Stimulated activated CD8-positive, alpha-beta memory T cell treated with anti-CD3 and anti-CD28 coated beads, Interleukin-7, amount 100 ng/mL, for 48 hours (primary cell): ENCODE measurements at places on chromosomes 16 and 17.

GRCh38 chr17:75575197-75575596 is 12.4 kb upstream of the MYO15B start:
- no peak for DNase-seq

DNA sequence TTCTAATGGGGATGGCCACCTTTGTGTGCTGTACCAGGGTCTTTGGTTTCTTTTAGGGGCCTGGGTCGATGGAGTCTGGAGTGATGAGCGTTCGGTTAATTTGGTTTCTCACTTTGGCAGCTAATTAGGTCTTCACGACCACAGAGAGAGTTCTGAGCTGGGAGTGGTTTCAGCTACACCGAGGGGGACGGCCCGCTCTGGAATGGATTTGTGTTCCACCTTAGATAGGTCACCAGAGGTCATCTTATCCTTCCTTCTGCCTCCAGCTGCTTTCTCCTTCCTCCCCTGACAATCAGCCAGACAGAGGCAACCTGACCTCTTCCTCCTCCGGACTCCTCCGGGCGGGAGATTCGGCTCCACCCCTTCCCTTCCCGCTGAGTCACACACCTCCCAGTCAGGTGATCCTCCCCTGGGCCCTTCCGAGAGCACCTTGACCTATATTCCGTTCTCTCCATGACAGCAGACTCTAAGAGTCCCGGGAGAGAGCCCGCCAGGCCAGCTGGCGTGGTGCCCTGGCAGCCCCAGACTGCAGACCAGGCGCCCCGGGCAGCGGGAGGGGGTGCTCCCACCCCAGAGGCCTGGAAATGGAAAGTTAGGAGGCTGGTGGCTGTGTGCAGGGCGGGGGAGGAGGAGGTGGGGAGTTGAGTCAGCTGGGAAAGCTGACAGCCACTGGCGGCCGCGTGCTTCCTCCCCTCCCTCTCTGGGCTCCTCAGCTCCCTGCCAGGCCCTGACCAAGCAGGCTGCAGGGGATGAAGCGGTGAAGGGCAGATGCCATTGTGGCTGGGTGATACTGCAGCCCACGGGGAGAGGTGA is 44.7 kb downstream of the CHD9 start:
- DNase-seq = peak; percentile 44

DNA sequence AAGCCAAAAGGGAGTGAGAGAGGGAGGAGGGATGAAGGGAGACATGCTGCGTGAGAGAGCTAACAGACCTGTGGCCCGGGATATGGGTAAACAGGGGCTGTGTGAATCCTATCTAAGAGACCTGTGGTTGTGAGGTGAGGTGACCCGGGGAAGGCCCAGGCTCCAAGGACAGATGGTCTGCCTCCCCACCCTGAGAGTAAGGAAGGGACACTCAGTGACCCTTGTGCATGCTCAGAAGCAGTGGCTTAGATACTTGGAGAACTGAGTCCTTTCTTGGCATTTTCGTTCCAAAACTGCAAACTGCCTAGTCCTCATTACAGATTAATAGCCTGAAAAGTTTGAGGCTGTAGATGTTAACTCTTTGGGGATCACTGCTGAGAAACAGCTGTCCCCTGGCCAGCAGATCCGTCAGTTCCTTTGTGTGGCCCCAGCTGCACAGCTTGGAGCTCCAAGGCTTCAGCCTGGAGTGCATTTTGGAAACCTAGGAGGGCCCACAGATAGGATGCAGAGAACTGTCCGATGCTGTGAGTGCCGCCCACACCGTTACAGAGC is 121.6 kb downstream of the SMG6 start:
- DNase-seq = no peak

- DNase-seq = no peak
These were observed 2.2 kb downstream of the TMEM235 start for GRCh38 chr17:78233678-78234077.

DNA sequence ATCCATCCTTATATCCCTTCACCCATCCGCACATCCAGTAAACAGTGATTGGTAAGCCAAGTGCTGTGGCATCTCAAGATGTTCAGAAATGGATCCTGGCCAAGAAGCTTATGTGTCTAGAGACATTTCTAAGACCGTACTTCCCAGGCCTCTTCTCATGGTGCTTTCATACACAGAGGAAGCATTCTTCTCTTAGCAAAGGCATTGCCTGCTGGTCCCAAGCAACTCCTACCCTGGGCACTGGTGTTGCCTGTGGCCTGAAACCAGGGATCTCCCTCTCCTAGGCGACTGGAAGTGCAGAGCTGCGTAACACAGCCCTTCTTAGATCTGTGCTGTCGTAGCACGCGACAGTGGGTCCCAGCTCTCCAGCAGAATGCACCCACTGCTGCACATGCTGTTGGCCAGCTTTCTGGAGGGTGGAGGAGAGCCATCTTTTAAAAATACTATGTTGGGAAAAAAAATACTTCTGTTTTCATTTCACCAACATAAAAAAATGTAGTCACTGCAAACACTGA is 182.9 kb downstream of the CCDC182 start:
- no peak for DNase-seq

DNA sequence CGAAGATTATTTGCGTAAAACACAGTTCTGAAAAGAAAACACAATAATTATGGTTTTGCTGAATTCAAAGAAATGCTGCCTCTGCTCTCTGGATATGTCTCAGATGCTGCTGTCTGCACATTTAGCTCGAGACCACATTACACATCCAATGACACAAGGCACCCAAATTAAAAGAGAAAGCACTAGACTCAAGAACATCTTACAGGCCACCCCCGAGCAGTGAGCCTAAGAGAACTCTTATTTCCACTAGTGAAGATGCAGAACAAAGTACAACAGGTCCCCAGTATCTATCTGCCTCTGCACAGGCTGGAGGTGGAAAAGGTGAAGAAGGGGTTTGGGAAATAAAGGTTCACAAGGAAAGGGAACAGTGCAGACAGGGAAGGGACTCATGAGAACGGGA is 33.5 kb downstream of the GRB2 start:
- no peak for DNase-seq

- DNase-seq = no peak
These were observed 29.9 kb downstream of the NKD1 start for GRCh38 chr16:50578137-50578536.

GRCh38 chr16:67649494-67649931 is 4.6 kb downstream of the CARMIL2 start:
- no peak for DNase-seq

GRCh38 chr16:66639091-66639885 is 34.8 kb downstream of the CMTM3 start:
- DNase-seq = no peak

GRCh38 chr17:45889579-45889978 is 4.8 kb upstream of the MAPT start:
- DNase-seq = no peak

- DNase-seq = no peak
These were observed 11.5 kb downstream of the NHERF1 start for GRCh38 chr17:74759941-74760340.

GRCh38 chr16:48109475-48109874 is 46.3 kb downstream of the ABCC12 start:
- no peak for DNase-seq

- DNase-seq = no peak
These were observed 251.2 kb upstream of the ELAC2 start for GRCh38 chr17:13268791-13269595.

- DNase-seq = no peak
These were observed 48.0 kb downstream of the USP22 start for GRCh38 chr17:20994779-20995149.

- no peak for DNase-seq
These were observed 37.4 kb downstream of the PSME3IP1 start for GRCh38 chr16:57148481-57148880.

- no peak for DNase-seq
These were observed 48.2 kb downstream of the EPN2 start for GRCh38 chr17:19285213-19285900.

- DNase-seq = no peak
These were observed 378.3 kb downstream of the CDH13 start for GRCh38 chr16:83004868-83005652.

DNA sequence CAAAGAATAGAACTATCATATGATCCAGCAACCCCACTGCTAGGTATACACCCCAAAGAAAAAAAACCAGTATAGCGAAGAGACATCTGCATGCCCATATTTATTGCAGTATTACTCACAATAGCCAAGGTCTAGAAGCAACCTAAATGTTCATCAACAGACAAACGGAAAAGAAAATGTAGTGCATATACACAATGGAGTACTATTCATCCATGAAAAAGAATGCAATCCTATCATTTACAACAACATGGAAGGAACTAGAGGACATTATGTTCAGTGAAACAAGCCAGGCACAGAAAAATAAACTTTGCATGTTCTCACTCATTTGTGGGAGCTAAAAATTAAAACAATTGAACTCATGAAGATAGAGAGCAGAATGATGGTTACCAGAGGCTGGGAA is 55.3 kb downstream of the WDR59 start:
- no peak for DNase-seq

- no peak for DNase-seq
These were observed 2.4 kb downstream of the MATCAP1 start for GRCh38 chr16:67181346-67181745.

- peak; percentile 86 for DNase-seq
These were observed at the start of gene GPS2 for GRCh38 chr17:7314719-7315569. Gene GPS2, minus strand, starts transcription at chr17:7315360. Its CDS starts 308 bp downstream, at chr17:7315052.
